ENCODE measurements at places on chromosomes 7 and 10.

DNA sequence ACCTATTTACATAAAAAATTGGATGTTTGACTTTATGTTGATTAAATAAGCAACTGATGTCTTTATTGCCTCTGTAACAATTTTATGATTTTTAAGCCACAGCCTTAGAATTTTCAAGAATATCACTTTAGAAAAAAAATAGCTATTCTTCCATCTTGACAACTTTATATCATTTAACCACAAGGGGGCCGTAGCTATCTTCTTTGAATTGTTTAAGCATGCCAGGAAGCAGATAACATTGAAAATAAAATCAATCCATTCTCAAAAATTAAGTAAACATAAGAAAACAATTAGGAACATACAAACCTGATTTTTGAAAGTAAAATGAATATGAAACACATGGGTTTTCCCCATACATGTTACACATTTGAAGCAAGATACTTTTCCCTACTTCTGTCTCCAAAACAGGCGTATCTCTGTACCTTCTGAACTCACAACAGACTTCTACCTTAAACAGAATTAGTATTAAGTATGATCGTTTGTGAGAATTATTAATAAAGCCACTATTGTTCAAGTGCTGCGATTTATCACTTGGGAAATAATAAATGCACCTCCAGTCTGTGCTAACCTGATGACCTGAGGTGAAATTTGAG is 209.0 kb downstream of the CACNA2D1 start:
- DNase-seq: peak; percentile 67

GRCh38 chr7:159025161-159025779 is 119.4 kb downstream of the VIPR2 start:
- DNase-seq: peak; percentile 14

DNA sequence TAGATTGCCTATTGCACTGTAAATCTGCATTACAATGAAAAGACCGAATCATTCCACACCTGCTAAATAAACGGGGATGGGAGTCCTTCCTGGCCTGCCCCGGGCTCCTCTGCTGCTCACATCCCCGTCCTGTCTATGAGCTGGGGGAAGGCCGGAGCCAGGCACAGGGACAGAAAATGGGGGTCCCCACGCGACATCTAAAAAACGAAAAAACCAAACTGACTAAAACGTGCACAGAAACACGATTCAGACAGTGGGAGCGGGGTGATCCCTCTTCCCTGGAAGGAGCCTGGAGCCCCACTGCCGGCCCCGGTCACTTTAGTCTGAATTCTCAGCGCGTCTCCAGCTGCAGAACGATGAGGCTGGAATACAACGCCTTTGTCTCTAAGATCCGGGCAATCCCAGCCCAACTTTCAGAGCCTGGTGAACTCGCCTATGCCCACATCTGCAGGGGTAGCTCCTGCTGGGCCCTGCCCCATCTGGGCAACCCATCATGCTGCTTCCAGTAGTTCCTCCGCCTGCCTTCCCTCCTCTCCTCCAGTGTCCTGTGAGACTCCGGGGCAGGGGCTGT is 78.0 kb downstream of the ADARB2 start:
- no peak for DNase-seq

DNA sequence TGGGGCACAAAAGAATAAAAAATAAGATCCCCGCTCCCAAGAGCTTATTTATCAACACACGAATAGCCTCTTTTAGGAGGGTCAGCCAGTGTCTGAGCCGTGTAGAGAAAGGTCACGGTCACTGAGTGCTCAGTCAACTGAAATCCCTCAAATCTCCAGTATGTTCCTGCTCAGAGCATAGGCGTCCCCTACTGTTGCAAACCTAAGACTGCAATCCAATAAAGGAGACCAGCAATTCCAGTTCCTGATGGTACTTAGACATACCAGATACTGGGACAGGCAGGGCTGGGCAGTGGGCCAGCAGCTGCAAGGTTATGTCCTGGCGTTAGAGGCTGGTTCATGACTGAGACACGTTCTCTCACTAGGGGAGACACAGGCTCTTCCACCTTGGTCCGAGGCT is 93.6 kb downstream of the CACNB2 start:
- no peak for DNase-seq

- peak; percentile 49 for DNase-seq
Observed at GRCh38 chr7:157228864-157229422, 90.2 kb downstream of the UBE3C start.

DNA sequence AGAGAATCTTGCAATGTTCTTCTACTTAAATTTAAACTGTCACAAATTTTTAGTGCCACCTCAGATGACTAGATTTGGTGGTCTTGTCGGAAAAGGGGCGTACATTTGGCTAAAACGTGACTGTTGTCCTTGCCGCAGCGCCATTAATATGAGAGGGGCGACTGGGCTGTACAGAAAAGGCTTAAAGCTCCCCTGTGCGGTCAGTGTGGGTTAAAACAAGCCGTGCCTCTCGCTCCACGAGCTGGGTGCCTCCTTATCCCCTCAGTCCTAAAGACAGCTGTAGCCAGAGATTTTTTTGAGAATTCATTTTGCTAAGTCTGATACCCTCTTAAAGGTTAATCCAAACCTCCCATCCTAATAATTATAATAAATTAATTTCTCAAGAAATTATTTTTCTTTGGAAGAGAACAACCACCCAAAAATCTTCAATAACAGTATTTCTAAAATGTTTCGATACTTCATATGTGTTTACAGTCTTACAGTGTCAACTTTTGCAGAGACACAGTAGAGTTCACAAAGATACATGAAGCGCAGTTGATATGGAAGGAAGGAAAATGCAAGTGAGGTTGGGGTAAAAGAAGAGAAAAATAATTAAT is 68.6 kb downstream of the C7orf25 start:
- peak; percentile 47 for DNase-seq

DNA sequence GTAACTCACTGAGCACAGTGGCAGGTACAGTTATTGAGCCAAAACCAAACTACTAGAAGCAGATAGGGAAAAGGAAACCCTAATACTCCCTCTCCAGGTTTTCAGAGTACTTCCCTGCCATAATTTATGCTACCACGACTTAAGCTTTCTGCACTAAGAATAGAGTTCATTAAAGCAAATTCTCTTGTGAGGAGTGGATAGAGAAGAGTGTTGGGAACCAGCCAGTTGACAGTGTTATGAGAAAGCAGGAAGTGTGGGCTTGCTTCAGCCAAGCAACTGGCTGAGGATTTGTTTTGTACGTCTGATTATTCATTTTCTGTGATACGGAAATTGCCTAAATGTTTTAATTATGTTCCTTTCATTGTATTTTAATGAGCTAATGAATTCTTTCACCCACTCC is 280.5 kb downstream of the KIF20B start:
- no peak for DNase-seq

DNA sequence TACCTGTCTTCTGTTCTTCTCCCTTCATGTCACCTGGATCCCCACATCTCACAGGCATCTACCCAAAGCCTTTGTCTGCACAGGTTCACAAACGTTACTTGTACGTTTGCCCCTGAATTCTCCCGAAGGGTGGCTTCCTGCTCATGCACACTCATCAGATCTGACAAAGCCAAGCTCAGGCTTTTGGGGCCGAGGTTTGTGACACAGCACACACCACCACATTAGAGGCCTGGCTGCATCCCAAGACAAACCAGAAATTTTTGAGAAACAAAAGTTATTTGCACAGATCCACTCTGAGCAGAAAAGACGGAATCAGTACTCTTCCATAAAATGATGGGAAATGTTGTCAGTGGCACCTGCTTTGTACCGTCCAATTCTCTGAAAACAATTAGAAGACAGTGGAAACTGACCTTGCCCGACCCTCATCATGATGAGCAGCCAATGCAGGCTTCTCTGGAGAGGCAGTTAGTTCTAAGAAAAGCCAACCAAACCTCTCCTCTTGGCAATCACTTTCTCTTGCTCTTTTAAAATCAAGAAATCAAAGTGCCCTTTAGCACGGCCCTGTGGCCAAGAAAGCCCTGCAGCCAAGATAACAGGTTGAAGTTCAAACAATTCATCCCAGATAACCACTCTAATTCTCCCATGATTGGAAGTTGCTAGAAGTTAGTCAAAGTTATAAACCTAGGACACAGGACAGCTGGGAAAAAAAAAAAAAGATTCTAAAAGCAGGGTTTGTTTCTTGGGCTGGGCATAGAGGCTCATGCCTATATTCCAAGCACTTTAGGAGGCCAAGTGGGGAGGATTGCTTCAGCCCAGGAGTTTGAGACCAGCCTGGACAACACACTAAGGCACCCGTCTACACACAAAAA is 13.6 kb upstream of the SVIL start:
- peak; percentile 48 for DNase-seq

- DNase-seq: no peak
Observed at GRCh38 chr10:3495281-3495680, 289.7 kb downstream of the KLF6 start.

- no peak for DNase-seq
Observed at GRCh38 chr7:81768951-81769778, 682 bp downstream of the HGF start.

- DNase-seq: no peak
Observed at GRCh38 chr7:139693651-139694388, 84.0 kb downstream of the HIPK2 start.

DNA sequence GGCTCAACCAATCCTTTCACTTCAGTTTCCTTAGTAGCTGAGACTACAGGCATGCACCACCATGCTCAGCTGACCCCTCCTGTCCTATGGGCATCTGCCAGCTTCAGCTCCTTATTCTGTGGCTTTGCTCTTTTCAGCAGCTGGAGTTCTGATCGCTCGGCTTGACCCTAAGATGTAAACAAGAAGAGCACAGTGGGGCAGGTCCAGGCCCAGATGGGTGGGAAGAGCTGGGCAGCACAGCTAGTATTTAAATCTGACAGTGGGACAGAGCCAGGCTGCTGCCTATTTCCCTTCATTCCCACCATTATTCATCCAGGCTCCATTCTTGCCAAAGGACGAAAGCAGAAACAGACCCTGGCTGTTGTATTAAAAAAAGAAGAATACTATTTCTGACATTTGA is 494.9 kb upstream of the PODXL start:
- DNase-seq: no peak

DNA sequence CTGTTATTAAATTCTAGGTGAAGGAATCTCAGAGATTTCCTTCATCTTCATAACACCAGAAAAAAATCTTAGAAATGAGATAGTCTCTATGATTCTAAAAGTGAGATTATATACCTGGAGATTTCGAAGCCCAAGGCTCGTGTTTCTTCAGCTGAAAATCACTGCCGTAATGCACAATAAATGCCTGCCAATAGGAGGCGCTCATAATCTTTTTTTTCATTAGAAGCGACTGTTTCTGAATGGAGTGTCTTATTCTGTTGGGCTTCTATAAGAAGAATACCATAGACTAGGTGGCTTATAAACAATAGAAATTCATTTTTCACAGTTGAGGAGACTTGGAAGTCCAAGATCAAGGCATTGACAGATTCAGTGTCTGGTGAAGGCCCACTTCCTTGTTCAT is 294.7 kb downstream of the PRKG1 start:
- DNase-seq: no peak

DNA sequence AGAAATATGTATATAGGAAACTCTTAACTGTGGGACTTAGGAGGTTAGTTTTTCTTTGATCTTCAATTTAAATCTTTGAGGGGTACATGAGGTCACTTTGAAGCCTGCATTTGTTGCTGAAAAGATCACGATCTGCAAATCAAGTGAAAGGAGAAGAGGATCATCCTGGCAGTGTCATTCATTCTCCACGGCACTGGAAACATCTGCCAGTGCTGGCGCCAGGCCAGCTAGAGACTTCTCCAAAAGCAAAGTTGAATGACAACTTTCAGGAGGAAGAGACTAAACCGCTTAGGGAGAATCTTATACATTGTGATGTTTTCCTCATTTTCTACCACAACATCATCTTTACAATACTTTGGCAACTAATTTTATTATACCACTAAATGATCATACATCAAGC is 42.5 kb downstream of the MRC1 start:
- DNase-seq: no peak

DNA sequence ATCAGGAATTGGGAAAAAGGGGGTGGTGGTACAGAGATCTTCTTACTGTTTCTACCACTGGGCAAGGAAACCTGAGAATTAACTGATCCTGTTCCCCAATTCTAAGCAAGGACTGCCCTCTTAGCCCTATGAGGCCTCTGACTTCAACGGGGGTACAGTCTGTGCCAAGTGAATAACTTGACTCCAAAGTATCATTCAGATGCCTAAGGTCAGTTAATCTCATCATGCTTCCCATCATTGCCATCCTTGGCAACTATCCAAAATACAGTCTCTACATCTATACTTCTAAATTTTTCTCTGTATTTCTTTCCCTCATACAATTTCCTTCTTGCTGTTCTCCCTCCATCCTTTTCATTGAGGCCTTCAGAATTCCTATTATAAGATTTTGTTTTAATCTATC is 10.5 kb downstream of the PPP3CB start:
- DNase-seq: no peak

DNA sequence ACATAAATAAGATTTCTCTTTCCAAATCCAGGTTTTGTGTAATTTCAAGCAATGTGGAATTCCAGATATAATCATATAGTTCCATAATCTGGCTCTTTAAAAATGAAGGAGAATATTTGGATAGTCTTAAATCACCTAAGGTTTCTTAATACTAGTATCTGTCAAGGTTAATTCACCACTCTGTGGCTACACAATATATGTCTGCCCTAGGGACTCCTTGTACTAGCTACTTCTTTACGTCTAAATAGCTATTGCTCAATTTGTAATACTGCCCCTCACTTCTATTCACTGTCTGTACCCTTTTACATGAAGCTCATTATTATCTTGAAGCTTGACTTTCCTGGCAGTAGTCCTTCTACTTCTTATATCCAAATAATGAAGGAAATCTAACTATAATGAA is 47.2 kb downstream of the CACNA2D1 start:
- DNase-seq: no peak

DNA sequence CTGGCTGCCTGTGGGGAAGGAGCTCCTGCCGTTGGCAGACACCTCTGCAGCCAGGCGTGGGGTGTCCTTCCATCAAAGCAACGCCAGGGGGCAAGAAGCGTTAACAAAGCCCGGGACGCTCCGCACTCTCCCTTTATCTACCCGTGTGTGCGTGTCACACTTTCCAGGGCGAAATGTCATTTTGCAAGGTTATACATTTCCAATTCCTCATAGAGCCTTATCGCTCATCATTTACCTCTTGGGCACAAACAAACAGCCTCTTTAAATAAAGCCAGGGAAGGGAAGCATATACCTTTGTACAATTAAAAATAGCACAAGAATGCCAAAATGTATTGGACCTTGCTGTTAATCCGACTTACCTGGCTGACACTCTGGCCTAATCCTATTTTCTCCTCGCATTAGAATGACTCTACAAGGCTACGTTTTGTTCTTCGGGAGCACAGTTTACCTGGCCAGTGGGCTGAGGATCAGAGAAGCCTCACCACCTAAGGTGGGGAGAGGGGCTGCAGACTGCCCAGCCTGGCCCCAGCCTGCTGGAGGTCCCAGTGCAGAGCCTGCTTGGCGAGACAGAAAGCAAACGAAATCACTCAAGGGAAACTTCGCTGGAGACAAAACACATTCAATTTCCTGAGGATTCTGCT is 77.6 kb upstream of the EN2 start:
- peak; percentile 70 for DNase-seq

- no peak for DNase-seq
Observed at GRCh38 chr7:154324196-154324595, 272.0 kb downstream of the DPP6 start.

- DNase-seq: no peak
Observed at GRCh38 chr10:26384600-26384999, 53.5 kb upstream of the APBB1IP start.

All from ELR (cell line).